ENCODE measurements at places on chromosomes 3 and 15. TPM values are rescaled to one million over a fixed set of nuclear protein-coding genes. Genes with fewer than 3 reads are reported as not detected.

- no peak for DNase-seq
Observed at GRCh38 chr3:21043139-21043538, 707.9 kb downstream of the ZNF385D start.

ZNF80 gene
- not detected for total RNA-seq

GRCh38 chr15:85874236-85874635 is 79.5 kb upstream of the KLHL25 start:
- DNase-seq: no peak

DNA sequence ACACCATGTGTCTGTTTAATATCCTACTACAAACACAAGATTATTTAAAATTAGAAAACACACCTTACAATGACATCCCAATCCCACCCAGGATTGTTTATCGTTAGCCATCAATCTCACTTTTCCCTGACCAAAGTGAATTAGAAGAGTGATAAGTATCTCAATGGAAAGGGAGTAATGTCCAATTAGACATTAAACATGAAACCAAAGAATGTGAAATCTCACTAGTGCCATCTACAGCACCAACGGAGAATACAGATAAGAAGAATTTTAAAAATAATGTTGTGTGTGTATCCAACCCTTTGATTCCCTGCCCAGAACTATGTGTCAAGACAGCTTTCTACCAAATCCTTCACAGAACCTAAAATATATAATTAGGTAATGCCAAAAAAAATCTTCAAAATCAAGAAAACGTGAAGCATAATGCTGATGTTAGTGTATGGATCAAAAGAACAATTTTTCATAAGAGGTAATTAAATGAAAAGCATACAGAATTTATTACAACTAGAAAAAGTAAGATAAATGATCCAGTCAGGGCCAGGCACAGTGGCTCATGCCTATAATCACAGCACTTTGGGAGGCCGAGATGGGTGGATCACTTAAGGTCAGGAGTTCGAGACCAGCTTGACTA is 64.2 kb downstream of the SCAPER start:
- DNase-seq: peak; percentile 63

CLRN1 gene
- not detected for total RNA-seq

DNA sequence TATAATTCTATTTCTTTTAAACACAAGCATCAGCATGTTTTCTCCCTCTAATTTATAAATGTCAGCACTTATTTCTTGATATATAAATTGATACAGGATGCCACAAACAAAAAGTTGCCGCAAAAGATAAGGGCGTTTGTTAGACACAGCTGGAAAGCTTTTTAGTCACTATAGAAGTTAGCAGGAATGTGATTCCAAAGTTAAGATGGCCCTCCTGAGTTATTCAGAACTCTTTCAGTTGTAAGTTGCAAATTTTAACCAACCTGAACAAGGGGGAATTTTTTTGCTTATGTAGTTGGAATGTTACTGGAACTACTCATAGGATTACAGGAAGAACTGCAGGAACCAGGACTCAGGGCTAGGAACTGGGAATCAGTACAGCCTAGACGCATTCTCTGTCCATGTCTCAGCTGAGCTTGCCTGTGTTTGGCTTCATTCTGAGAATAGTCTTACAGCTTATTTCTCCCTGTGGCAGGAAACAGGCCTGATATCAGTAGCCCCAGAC is 166.3 kb downstream of the VGLL4 start:
- DNase-seq: peak; percentile 28

DNA sequence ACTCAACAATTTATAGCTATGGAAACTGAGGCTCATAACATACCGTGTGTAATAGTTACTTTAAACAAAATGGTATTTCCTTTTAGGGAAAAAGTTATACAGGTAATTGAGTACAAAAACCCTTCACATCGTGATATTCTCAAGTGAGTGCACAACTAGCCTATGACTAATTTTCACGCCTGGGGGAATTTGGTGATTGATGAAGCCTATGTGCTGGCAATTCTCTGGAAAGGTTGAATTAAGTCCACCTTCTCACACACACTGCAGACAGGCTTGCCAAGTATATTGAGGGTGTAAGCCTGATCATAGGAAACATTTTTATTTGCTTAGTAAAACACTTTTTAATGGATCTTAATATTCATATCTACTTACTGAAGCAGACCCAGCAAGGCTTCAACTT is 41.3 kb upstream of the ROBO2 start:
- no peak for DNase-seq

DNA sequence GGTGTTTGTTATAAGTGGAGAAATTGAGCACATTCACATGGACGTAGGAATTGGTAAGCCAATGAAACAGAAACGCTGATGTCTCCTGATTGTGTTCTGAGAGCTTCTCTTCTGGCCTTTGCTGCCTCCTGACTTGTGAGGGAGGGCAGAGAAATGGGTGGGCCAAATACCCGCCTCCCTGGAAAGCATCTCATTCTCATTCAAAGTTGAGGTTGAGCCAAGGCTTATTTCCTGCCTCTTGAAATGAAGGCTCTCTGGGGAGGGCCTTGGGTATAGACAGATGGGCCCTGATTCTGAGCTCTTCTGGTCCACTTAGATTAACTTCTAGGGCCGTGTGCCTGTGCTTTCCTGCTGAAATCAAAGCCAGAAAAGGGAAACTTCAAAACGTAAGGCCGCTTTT is 57.4 kb upstream of the MYZAP start:
- DNase-seq: no peak

DNA sequence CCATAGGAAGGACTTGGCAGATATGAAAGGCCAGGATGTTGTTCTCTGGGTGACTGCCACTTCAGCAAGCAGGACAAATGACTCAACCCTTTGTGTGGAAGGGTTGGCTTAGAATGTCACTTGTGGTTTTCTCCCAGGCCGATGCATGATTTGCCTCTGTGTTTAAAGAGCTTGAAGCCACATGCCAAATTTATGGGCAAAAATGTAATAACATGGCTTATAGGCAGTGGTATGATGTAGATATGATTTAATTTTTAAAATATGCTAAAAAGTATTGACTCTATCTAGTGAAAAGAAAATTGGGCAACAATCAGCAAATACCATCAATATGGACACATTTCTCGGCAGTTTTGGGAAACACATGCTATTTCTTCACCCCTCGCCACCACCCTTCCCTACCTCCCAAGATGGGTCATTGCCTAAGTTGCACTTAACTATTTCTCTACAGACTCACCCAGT is 114.6 kb downstream of the CYP19A1 start:
- peak; percentile 92 for DNase-seq

- DNase-seq: no peak
Observed at GRCh38 chr15:54599386-54599785, 597.4 kb downstream of the RSL24D1 start.

HOMER2 gene
- 18.8 TPM for total RNA-seq

GCSAM gene
- not detected for total RNA-seq

DNA sequence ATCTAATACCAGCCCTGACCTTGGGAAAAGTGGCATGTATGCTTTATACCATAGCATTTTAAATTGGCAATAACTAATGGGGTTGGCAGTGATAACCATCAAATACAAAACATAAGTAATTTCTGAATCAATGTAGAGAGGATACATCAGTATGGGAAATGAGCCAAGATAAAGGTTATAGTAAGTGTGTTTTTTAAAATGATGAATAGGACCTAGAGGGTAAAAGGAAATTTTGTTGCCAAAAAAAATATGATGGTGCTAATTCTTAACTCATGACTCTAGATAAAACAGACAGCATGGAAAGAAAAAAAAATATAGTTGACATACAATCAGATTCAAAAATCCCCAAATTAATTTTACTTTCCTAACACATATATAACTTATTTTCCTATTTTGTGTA is 75.4 kb upstream of the ROBO1 start:
- no peak for DNase-seq

DNA sequence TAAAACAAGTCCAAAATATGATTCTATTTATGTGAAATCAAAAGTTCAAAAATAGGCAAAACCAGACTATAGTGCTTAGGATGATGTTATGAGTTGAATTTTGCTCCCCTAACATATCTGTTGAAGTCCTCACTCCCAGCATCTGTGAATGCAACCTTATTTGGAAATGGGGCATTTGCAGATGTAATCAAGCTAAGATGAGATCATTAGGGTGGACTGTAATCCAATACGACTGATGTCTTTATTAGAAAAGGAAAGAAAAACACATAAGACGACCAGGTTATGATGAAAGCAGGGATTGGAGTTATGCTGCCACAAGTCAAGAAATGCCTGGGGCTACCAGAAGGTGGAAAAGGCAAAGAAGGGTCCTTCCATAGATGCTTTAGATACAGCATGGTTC is 110.5 kb upstream of the CCDC39 start:
- no peak for DNase-seq

DNA sequence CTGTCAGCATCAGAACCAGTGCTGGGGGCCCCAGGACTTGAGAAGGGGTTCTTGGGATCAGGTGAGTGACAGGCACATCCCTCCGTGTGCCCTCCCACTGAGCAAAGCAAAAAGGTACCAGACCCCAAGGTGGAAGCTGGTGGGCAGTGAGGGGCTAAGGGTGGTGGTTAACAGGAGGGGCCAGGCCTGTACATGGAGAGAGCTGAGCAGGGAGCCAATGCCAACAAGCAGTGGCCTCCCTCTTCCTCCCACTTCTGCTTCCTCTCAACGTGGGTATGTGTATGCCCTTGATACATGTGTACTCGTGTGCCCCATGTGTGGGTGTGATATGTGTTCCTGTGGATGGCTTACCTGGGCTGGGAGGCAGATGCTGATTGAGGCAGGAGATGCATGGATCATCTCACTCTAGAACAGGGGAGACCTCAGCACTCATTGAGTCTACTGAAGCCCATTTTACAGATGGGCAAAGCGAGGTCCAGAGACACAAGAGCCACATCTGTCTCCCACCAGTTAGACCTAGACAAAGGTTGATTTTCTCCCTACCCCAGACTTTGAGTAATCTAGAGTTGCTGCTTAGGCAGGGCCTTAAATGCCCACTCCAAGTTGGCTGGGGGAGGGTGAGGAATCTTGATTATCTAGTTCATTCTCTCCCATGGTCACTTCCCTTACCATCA is 945 bp downstream of the VIPR1 start:
- no peak for DNase-seq

- no peak for DNase-seq
Observed at GRCh38 chr3:84974347-84974746, 15.6 kb downstream of the CADM2 start.

DNA sequence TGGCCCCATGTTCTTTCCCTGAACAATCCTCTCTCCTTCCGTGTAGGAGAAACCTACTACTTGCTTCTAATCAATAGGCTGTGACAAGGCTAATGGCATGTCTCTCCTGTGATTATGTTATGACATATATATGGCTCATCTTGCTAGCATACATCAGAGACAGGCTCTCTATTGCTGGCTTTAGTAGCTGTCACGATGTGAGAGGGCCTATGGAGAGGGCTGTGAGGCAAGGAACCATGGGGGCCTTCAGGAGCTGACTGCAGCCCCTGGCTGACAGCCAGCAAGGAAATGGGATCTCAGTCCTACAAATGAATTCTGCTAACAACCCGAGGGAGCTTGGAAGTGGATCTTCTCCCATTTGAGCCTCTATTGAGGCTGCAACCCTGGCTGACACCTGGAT is 96.3 kb downstream of the EOMES start:
- DNase-seq: no peak

GRCh38 chr15:59116141-59116540 is 11.2 kb downstream of the CCNB2 start:
- DNase-seq: peak; percentile 32

SPINK8 gene
- not detected for total RNA-seq

- peak; percentile 49 for DNase-seq
Observed at GRCh38 chr15:65791335-65792137, 557 bp downstream of the DENND4A start.

OR5K2 gene
- total RNA-seq: not detected

CLDND1 gene
- 54.4 TPM for total RNA-seq

DNA sequence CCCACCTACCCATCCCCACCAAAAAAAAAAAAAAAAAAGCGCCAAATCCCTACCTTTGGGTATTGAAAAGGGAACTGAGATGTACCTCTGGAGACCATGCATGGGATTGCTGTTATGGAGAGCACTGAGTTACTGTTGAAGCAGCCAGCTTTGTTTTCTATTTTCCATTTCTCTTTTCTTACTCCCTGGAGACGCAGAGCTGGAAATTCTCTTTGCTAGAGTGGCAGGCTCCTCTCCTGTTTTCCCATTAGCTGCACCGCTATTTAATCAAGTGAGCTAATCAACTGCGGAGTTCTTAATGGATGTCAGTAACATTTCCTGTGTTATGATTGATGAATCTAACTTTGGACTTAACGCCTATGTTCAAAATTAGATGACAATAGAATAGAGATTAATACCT is 136.1 kb upstream of the LMCD1 start:
- DNase-seq: no peak

INO80 gene
- 14.0 TPM for total RNA-seq

- DNase-seq: no peak
Observed at GRCh38 chr15:96746665-96747064, 416.2 kb downstream of the NR2F2 start.

DNA sequence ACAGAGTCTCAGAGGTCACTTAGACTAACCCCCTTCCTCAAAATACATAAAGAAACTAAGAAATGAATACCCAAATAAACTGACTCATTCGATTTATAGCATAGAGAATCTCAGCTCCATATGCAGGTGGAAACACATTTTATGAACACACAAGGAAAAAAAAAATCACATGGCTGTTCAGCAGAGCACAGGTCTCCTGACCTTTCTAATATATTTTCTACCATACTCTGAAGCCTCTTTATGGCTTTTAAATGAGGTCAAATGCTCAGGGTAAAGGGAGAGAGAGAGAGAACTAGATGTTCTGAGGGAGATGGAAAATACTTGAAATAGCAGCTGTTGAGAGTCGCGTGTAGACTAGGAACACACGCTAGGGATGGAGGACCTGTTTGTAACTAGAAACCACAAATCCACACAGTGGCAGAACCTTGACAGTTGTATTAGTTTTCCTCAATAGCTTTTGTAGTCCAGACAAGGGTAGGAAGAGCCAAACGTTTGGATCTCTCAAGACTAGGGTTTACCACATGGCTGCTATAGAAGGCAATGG is 165.3 kb downstream of the FMN1 start:
- peak; percentile 90 for DNase-seq

PLSCR4 gene
- total RNA-seq: 8.5 TPM

DNA sequence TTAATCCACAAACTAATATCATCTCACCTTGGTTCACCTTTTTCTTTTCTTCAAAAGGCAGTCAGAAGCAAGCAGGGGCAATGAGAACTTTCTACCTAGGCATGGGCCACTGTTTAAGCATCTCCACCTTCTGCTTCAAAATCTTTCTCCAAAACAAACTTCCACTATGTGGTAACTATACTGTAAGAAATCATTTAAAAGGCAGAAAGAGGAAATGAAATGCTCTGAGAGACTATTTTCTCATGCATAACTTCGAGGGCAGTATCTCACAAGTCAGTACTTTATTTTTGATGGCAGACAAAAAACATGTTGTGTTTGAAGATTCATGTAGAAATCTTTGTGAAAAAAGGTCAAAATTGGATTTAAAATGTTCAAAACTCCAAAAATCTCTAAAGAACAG is 419.7 kb downstream of the ZBTB20 start:
- DNase-seq: no peak

- peak; percentile 47 for DNase-seq
Observed at GRCh38 chr3:127149621-127150310, 43.2 kb upstream of the PRR23E start.

Data from myocyte (in vitro differentiated cells).